GM06990 (cell line): ENCODE measurements at places on chromosomes 12 and 14.
A peak's percentile ranks its signal among the peaks of the same experiment; 100 is the strongest.

DNA sequence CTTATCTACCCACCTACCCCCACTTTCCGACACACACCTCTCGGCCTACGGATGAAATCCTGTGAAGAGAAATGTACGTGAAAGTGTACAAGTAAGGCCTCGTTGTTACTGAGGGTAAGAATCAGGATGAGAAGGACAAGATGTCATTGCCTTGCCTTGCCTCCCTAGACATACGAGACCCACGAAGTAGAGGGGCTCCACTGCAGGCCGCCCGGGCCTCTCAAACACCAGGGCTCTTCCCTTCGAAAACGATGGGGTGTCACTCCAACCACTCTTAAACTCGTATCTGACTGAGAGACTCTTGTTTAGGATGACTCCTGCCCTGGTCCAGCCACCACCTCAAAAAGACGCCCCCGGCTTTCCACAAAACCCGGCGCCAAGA, 498 bp downstream of the RACGAP1 start:
- DNase-seq: no peak

DNA sequence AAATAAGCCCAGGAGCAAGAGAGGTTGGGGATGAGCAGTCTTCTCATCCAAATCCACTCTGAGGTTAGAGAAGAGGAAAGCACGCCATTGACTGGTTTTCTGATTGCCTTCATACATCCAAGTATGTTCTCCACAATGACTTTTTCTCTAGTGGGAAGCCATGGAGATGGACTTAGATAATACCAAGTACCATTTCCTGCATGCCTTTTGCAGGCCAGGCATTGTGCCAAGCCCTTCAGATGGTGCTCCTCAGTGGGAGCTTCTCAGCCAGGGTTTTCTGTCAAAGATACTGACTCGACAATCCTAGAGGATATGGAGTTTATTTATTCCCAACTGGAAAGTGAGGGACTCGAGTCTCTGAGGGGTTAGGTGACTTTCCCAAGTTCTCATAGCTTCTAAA, 218.0 kb downstream of the ZFP36L1 start:
- no peak for DNase-seq

- DNase-seq: no peak
Measured at GRCh38 chr12:79125358-79125757, 260.8 kb downstream of the SYT1 start.

- no peak for DNase-seq
Measured at GRCh38 chr14:100599981-100600380, 12.8 kb upstream of the BEGAIN start.

DNA sequence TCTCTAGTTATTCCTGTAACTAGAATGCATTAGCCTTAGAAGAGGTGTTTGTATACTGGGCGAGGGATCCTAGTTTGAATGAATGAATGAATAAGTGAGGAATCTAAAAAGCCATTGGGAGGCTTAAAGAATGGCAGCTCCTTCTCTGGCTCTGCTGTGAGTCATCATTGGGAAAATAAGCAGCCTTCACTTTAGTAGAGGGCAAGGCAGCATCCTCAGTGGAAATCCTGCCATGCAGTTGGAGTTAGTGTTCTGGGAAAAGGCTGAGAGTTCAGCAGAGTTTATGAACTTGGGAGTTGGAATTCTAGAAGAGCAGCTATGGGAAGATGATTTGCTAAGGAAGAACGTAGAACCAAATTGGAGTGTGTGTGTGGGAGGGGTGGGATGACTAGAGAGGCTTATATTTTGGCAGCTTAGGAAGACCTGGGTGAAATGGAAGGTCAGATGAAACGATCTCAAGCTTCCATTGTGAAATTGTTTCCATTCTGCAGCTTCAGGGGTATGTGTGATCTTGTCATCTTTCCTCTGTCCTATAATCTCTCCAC, 120.8 kb downstream of the PTCSC3 start:
- no peak for DNase-seq

- DNase-seq: no peak
Measured at GRCh38 chr14:105201156-105201924, 20.2 kb upstream of the NUDT14 start.

DNA sequence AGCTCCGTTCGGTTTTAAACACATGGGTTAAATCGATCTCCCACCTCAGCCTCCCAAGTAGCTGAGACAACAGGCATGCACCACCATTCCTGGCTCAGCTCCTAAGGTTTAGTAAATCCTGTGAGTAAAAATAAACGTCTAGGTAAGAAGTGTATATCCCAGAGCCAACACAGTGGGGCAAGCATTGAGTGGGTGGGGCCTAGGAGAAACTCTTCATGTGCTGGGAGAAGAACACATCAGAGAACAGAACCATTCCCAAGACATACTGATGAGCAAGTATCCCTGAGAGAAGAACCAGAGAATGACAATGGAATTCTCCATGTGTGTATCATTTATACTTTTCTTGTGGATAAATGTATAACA, 86.3 kb downstream of the SEC23A start:
- no peak for DNase-seq

DNA sequence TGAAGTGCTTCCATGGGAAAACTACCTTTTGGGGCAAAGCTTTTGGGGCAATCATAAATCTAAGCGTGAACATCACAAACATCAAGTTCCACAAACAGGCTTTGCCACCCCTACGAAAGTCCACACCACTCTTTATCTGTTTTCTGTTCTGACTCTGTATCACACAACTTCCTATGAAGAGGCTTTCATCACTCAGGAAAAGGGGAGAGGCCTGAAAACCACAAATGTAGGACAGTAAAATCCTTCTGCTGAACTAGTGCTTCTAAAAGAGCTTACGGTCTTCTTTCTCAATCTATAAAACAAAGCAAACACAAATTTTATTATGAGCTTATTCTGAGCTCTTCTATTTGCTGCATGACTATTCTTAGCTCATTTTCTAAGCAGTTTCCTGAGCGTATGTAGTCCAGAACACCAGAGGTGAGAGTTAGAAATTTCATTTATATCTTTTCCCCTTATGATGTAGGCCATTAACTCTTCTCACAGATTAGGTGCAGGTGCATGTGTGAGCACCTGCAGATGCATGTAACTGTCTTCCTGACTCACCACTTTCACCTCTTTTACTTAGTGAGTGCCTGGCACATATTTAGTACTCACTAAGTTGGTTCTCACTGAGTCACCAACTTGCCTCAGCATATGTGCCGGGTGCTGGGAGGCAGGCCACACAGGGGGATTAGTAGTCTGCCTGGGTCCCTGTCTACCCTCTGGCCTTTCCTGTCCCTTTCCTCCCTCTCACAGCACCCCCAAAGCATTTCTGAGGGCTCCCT, 32.9 kb upstream of the SYCP3 start:
- DNase-seq: no peak

- DNase-seq: no peak
Measured at GRCh38 chr12:29278673-29279420, 102.1 kb downstream of the ERGIC2 start.

DNA sequence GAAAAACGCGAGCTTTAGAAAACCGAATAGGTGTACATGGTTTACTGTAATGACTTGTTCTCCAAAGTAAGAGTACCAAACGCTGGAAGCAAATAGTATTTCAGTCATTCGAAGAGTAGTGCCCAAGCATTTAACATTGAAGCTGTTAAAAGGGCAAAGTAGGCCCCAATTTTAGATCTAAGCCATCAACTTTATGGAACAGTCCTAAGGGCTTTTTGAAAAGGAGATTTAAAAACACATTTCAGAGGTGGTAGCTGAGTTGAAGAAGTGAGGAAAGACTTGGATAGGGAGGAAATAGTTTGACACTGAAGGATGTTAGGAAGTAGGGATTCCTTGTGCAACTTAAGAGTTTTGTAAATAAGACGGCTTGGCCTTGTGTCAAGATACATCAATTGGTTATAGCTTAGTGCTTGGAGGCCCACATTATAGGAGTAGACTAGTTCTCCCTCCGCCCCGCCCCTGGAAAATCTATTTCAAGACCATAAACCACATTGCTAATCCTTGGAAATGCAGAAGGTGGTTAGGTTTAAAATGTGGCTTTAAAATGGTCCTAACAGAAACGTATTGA, 783 bp upstream of the TUBA1B start:
- no peak for DNase-seq

DNA sequence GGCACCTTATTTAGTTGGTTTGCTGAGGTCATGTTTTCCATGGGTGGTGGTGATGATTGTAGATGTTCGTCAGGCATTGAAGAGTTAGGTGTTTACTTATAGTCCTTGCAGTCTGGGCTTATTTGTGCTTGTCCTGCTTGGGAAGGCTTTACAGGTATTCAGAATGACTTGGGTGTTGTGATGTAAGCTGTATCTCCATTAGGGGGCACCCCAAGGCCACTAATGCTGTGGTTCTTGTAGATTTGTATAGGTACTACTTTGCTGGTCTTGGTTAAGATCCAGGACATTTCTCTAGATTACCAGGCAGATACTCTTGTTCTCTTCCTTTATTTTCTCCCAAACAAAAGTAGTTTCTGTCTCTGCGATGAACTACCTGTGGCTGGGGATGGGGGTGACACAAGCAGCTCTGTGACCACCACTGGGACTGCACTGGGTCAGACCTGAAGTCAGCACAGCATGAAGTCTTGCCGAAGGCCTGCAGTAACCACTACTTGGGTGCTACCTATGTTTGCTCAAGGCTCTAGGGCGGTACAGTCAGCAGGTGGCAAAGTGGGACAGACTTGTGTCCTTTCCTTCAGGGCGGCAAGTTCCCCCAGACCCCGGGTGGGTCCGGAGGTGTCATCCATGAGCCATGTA, 35.8 kb upstream of the FBXO33 start:
- DNase-seq: peak; percentile 24

DNA sequence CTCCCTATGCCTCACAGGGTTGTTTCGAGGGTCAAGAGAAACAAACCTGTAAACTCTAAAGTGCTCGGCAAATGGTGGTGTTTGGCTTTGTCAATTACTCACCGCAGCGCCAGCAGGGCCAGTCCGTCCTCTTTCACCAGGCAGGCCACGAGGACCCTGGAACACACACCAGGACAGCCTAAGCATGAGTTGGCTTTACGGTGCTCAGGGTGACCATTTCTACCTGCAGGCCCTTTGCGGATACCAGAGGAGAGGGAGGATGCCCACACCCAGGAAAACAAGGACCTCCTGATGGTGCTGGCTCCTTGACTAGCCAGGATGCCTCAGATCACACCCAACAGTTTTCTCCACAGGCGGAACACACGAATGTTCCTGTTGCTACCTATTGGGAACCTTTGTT, 11.5 kb downstream of the COL2A1 start:
- no peak for DNase-seq

GRCh38 chr14:63759456-63759855, 31.6 kb upstream of the SGPP1 start:
- DNase-seq: no peak

DNA sequence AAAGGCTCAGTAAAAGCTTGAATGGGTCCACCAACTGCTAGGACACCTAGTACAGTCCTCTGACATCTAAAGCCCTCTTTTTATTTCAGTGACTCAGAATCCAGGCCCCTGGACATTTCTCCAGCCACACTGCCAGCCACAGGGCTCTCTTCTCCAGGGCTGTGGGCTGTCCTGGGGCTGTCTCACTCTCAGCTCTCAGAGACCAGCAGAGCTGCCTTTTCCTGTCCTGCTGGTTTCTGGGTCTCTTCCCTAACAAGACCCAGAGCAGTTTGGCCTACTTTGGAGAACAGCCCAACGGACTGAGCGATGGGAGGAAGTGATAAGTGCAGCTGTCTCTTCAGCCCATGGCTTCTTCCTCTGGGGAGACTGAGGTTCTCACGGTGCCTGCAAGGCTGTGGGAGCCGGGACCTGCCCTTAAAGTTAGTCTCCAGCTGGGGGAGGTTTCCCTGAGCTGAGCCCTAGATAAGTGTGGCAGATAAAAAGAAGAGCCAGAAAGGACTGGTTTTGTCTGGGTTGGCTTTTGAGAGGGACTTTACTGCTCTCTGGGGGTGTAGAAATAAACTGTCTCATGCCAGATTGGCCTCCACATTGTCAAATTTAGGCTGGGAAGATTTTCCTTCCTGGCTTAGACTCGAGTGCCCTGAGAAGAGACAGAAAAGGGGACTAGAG, 979.8 kb downstream of the VRK1 start:
- DNase-seq: no peak

DNA sequence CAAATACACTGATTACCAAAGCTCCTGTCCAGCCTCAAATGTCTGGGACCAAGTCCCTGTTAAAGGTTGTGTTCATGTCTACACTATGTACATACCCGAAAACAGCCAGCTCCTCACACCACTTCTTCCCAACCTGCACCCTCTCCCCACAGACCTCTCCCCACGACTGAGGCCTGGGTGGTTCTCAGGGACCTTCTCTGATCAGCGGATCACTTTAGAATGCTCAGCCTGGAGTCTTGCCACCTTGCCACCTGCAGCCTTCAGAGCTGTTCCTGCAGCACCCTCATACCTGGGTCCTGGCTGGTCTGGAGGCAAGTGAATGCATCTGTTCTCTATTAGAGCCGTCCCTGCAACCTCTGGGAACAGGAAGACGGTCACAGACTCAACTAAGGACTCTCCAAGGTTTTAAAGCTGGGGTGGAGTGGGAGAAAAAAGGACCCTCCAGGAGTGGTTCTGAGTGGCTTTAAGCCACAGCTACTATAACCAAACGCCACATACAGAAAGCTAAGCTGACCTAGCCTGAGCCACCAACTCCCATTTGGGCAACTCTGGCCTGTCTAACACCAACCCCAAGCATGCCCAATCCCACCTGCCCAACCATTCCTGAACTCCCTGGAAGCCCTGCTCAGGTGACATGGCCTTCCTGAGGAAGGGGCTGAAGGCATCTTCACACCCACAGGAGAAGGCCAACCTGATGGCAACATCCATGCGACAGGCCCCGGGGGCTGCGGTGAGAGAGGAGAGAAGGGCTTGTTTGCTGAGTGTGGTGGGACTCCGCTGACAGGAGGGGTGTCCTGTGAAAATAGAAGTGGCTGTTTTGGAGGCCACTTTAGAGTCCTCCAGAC, 8.6 kb downstream of the KRT2 start:
- no peak for DNase-seq

GRCh38 chr14:81105378-81105777, 115.4 kb downstream of the GTF2A1 start:
- DNase-seq: no peak

DNA sequence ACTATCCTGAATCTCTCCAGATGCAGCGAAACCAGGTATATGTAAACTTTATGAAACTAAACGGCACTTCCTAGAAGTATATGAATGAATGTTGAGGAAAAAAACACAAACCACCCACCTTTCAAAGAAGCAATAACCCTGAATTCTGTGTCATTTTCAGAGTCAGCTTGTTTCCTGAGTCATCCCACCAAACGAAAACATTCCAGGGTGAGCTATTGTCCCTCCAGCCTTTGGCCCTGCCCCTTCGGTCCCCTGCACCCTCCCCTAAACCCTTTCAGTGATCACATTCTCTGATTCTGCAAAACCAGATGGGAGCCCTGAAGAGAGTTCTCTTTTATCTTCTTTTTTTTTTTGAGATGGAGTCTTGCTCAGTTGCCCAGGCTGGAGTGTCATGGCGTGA, 202.6 kb upstream of the ALG10B start:
- no peak for DNase-seq
